Stimulated activated memory B cell treated with anti-CD40 and anti-IgM and Interleukin-4, amounts not matched to agents 10 μg/mL and 1 μg/mL and 100 μg/mL, for 72 hours (primary cell): ENCODE measurements at places on chromosomes 13 and 19.

DNA sequence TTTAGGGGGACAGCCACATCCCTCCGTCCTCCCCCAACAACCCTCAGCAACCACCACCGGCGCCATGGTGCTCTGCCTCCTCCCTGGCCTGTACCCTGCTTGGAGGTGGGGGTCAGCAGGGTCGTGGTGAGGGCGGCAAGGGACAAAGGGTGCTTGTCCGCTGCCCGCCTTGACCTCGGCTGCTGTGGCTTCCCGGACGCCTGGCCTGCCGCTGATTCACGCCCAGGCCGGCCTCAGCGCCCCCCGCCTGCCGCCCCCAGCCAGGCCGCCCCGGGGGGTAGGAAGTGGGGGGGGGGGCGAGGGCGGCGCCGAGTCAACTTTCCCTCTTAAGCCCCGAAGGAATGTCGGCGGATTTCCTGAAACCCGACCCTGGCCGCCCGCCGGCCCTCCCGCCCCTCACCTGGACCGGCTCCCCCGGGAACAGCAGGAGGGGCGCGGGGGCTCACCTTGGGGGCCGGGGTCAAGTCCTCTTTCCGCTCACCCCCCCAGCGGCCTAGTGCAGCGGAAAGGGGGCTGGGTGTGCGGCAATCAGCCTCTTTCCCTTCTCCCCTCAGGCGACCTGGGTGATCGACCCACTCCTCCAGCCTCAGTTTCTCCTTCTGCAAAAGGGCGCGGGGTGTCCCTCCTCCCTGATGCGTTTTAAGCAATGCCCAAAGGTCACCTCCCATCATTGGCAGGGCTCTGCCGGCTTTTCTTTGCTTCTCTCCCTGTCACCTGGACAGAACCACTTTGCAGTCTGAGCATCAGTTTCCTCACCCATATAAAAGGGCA, 1.9 kb upstream of the TMEM59L start:
- ATAC-seq, result no peak

GRCh38 chr13:30900436-30900835, 5.6 kb upstream of the MEDAG start:
- ATAC-seq, result peak; percentile 21

DNA sequence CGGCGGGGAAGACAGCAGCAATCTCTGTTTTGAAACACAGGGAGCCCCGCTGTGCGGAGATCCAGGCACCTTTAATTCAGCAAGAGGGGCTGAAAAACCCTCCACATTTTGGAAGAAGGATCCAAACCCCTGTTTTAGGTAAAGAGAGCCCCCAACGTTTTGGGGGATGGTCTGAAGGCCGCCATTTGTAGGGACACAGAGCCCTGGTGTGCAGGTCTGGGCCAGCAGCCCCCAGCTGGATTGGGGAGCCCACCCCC, 3.5 kb upstream of the HOOK2 start:
- no peak for ATAC-seq

DNA sequence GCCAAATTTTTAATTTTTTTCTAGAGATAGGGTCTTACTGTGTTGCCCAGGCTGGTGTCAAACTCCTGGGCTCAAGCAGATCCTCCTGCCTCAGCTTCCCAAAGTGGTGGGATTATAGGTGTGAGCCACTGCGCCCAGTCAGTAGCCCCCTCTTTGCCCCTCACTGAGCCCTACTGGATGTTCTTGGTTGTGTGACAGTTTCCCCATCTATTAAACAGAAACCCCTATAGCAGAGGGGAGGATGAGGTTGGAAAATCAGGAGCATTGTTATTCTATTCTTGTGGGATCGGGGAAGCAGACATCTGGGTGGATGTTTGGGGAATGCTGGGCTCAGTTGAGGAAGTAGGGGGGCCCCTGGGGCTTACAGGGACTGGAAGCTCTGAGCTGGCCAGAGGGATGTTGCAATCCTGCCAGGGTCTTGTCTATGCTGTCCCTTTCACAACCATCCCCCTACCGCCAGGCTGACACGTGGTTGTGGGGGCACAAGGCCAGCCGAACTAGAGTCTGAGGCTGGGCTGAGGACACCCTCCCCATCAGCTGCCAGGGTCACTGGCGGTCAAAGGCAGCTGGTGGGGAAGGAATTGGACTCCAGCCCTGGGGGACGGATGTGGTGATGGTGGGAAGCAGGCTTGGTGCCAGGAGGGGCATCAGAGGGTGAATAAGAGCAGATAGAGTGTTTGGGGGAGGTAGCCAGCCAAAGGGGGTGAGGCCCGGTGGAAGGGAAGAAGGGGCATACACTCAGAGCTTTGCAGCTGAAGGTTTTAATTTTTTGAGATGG, 10.9 kb downstream of the APOC1 start:
- no peak for ATAC-seq

DNA sequence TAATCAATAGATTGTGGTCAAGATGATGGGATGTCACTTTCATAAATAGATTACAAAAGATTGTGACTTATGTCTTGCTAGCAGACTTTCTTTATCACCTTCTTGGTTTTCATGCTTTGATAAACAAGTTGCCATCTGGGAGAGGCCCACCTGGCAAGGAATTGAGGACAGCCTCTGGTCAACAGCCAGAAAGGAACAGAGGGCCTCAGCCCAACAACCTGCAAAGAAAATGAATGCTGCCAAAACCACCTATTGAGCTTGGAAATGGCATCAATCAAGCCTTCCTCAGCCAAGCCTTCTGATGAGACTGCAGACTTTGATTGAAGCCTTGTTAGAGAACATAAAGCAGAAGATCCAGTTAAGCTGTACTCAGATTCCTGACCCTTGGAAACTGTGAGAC, 288.6 kb downstream of the SPRY2 start:
- ATAC-seq, result no peak

DNA sequence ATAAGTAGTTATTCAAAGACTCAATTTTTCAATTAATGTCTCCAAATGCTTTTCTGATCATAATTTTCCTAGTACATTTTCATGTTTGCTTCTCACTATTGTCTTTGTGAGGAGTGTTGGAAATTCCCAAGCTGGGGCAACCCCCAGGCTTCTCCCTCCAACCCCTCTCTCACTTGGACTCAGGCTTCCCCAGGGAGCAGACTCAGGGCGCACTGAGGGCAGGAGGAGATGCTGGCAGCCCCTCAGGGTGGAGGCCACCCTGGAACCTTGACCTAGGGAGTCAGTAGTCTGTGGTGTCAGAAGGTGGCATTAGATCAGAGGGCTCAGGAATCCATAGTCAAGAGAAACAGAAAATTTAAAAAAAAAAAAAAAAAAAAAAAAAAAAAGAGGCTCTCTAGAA, 86.5 kb upstream of the IRS2 start:
- no peak for ATAC-seq

DNA sequence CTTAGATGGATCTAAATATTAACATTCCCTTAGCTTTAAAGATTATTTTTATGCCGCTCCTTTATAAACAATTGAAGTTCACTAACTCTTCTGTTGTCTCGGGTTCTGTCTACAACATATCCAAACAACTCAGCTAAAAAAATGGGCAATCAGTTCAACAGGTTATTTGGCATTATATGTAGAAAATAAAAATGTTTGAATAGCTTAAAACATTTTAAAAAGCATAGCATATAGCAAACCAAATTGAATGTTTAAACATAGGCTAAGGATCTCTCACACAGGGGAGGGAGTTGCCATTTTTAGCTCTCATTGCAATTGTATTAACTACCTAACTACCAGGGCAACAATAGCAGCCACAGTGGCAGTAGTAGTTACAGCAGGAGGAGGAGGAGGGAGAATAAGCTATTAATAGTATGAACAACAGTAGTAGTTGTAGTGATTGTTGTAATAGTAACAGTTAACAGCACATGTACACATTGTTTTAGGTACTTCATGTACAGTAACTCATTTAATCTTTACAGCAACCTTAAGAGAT, 404.2 kb downstream of the KCNRG start:
- ATAC-seq, result no peak

- ATAC-seq, result no peak
Observed at GRCh38 chr13:39201180-39201579, 162.9 kb downstream of the NHLRC3 start.

DNA sequence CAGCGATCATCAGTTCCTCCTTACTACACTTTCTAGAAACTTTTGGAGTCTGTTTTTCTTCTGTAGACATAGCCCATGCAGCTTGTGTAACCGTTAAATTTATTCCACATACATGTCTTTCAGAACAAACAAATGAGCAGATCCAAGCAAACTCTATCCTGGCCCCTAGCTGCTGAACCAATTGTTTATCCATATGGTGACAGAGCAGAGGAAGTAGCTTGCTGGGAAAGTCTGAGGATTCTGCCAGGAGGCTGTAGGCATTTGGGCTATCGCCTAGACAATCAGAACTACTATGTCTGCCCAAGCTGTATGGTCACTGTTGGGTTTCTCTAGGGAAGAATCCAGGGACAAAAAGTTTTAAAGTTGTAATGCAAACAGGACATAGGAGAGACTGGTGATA, 343.7 kb downstream of the SPRY2 start:
- ATAC-seq, result no peak

GRCh38 chr19:531009-531752, 379 bp upstream of the CDC34 start:
- ATAC-seq, result peak; percentile 89

- no peak for ATAC-seq
Observed at GRCh38 chr13:49132479-49133002, 87.6 kb upstream of the MLNR start.
